ENCODE measurements at places on chromosomes 3 and 15.

- DNase-seq, result no peak
Measured at GRCh38 chr15:66986951-66987350, 78.5 kb upstream of the SMAD3 start.

DNA sequence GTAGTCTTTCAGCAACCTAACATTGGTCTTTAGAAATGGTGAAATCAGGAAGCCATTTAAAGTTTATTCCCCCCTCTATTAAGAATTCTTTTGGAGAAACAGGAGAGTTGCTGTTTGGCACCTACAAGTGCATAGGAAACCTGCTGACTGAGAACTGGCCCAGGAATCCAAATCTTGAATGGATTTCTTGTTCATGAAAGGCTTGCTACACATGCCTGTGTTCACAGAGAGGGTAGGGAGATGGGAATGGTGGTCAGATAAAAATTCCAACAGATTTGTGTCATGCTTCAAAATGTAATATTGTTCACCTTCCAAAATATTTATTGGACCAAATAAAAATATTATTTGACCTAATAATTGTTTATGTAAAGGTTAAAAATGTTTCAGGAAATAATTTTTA is 24.2 kb upstream of the ZPLD1 start:
- DNase-seq, result no peak

DNA sequence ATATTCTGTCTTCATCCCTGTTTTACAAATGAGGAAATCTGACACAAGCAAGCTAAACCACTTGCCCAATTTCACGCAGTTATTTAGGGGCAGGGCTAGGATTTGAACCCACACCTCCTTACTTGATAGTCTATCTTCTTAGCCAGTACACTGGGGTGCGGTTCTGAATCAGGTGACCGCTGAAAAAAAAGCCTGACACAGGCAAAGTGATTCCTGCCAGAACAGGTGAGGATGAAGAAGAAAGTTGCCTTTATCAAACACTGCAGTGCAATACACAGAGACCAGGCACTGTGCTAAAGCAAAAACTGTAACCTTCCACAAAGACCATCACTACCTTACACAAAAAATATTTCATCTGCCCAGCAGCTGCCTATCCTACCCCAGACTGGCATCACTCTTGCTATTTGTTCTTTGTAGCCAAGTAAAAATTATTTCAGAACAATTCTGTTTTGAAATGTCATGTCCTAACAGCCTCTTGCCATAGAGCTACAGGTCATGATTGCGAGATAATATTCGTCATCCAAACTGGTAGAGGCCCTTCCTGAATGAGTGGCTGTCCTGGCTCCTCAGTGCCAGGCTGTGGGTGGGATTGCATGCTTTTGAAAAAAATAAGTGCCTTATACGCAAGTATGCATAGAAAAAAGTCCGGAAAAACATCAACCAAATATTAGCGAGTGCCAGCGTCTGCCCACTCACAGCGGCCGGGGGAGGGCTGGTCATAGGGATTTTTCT is 142.3 kb upstream of the TPM1 start:
- no peak for DNase-seq

DNA sequence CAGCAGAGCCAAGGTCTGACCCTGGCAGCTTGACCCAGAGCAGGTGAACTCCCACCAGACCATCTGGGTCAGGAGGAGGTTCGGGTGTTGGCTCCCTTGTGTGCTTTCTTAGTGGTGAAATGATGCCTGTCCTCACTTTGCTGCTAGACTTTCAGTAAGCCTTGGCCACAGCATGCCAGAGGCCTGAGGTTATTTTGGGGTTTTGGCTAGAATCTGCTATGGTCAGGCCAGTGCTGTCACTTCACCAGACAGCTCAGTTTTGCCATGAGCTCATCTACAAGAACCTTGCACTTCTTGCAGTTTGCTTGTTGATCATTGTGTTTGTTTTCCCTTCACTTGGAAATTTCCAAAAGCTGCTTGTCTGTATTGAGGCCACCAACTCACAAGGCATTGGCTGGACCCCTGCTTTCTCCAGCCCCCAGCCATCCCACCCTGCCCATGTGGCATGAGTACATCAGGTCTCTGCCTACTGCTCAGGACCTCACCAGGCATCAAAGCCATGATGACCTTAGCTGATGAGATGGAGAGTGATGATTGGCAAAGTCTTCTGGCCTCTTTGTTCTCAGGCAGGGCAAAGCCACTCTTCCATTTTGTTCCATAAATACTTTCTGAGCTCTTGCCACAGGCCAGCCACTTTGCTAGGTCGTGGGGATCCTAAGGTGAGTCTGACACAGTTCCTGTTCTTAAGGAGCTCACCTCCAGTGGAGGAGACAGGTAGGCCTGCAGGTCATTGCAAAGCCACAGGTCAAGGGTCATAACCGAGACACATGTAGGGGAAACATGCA is 122.6 kb downstream of the ARNT2 start:
- no peak for DNase-seq

DNA sequence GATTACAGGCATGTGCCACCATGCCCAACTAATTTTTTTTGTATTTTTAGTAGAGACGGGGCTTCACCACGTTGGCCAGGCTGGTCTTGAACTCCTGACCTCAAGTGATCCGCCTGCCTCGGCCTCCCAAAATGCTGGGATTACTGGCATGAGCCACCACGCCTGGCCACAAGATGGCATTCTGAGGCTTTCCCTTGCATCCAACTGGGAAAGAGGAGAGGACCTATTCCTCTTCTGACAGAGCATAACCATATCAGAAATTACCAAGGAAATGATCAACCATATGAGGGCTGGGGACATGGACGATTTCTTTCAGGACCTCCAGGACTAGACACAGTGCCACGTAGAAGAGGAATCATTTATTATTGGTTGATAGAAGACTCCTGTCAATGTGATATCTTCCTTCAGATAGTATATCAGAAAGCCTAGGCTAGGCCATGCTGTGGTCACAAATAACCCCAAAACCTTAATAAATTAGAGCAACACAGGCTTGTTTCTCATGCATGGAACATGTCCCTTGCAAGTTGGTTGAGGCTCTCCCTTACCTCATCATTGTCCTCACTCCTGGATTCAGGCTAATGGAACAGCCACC is 372.3 kb upstream of the IL12A start:
- no peak for DNase-seq

DNA sequence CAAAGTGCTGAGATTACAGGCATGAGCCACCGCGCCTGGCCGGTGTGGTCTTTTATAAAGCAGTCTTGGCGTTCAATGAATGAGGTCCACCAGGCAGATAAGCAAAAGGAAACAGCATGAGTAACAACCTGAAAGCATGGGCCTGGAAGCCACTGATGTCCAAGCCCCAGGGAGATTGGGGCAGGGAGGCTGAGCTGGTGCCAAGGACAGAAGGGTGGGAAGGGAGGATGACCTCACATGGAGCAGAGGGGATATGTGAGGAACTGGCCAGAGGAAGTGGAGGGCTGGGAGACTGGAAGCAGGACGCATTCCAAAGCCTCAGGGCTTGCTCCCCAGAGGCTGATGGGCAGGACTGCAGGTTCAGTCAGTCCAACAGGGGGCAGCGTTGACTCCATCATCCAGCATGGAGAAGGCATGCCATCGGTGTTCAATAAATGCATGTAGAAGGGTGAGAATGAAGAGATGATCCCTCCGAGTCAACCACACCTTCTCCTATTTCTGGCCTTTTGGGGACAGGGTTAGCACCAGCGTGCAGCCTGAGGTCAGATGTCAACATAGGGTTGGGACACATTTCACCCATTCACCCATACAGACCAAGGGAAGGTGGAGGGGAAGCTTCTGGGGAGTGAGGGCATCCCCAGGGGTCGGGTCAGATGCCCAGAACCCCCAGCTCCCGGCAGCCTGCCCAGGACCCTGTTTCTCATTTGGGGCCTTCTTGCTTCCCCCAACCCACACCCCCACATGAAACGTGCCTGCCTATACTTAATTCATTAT is 14.8 kb downstream of the MYL3 start:
- DNase-seq, result peak; percentile 24

GRCh38 chr3:135155228-135155627 is 360.2 kb downstream of the EPHB1 start:
- no peak for DNase-seq

DNA sequence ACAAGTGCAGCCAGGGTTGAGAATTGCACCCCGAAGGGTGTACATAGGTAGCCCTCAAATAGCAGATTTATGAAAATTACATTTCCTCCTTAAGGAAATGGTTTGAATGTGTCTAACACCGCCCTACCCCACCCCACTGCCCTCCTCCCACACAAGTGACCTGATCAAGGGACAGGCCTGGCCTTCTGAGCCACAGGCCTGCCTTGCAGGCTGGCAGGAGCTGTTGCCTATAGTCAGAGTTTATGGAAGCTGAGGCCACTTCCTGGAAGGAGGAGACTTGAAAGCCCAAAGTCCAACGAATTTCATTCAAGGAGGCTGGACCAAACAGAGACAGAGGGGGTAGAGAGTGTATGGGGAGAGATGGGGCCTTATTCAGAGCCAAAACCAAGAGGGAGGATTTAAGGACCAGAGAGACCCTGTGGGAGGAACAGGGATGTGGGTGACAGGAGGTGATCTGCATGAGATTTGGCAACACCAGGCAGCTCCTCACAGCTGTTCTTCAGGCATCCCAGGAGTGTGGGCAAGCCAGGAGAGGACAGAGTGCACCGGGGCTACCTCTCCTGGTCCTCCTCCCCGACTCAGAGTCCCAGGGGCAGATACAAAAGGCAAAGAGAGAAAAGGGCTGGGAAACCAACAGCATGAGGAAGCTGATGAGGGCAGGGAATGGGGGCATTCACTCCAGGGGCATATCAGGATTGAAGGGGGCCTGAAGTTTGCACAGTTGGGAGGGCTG is 100.4 kb upstream of the HES1 start:
- DNase-seq, result no peak

DNA sequence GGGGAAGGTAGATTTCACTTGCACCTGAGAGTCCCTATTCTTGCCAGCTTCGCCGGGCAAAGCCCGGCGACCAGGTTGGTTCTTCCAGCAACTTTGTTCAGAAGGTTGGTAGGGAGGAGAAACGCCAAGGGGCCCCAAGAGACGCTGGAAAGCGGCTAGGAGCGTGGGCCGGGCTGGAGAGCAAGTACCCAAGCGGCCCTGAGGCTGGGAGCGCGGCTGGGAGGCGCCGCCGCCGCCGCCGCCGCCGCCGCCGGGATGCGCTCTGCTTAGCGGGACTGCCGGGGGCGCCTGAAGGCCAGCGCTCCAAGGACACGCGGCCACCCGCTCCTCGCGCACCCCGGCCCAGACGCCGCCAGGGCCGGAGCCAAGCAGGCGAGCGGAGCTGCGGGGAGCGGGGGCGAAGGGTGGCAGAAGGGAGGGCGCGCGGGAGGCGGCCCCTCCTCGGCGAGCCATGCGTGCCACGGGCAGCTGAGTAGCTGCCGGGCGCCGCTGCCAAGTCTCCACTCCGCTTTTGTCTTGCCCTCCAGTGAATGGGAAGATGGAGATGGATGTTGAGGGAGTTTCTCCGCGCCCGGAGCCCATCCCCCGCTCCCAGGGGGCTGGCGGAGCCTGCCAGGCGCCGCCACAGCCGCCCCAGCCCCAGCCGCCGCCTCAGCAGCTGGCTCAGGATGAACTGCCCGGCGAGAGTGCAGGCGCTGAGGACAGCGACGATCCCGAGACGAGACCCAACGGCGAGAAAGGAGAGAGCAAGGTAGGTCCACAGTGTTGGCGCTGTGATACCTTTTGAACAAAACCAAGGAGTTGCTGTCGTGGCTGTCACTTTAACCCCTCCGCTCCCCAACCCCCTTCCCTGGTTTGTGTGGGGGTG is 227.4 kb upstream of the AZI2 start:
- DNase-seq, result no peak

DNA sequence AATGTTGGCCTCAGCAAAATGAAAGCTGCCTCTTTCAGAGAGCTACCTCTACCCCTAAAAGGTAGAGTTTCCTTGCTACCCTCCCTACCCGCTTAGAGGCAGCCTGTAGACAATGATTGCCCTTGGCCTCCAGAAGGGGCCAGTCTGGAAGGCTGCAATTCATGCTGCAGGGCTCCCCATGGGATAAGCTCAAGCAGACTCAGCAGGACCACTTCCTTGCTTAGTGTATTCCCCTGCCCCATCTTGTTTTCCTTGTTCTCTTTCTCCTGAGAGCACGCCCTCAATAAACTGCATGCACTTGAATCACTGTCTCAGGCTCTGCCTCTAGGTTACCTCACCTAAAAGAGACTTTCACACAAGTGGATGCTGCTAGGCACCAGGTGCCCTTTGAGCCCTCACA is 134.0 kb upstream of the CTNNB1 start:
- no peak for DNase-seq

DNA sequence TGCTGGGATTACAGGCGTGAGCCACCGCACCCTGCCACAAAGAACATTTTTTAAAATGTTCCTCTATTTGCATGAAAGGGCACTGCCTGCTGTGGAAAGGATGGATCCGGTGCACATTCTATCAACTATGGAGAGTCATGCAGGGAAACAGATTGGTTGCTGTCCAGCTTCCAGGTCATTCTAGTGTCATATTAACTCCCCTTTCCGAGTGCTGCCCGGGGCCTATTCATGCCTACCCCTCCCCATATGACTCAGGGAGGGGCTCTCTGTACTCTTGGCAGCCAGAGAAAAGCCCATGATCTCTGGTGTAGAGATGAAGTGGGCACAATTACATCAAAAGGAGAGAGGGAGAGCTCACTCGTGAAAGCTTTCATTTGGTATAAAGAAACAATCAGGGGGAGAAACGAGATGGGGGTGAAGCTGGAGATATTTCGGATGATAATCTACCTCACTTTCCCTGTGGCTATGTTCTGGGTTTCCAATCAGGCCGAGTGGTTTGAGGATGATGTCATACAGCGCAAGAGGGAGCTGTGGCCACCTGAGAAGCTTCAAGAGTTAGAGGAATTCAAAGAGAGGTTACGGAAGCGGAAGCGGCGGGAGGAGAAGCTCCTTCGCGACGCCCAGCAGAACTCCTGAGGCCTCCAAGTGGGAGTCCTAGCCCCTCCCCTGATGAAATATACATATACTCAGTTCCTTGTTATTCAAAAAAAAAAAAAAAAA is 16.1 kb upstream of the AHSG start:
- DNase-seq, result no peak

GRCh38 chr3:120908030-120908794 is at the start of gene STXBP5L:
Gene STXBP5L, plus strand, starts transcription at chr3:120908205. Its CDS starts 1,374 bp downstream, at chr3:120909579.
- DNase-seq, result no peak

DNA sequence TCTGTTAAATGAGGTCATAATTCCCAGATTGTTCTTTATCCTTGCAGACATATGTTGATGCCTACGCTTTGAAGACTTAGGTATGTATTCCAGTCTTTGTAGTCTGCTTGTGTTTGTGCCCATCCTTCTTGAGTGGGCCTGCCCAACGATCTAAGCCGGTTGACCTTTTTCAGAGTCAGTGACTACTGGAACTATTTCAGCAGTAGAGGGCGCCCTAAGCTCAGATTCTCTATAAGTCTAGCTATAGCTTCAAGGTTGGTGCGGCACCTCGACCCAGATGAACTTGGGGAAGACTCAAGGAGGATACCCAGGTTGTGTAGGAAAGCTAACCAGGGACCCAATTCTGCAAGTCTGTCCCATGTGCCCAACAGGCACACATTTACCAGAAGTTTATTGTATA is 228.8 kb upstream of the PPP2R3A start:
- DNase-seq, result no peak

GRCh38 chr15:48645558-48646330 is at the start of gene FBN1:
Gene FBN1, minus strand, starts transcription at chr15:48645709. Its CDS starts 940 bp downstream, at chr15:48644769.
- DNase-seq, result no peak

DNA sequence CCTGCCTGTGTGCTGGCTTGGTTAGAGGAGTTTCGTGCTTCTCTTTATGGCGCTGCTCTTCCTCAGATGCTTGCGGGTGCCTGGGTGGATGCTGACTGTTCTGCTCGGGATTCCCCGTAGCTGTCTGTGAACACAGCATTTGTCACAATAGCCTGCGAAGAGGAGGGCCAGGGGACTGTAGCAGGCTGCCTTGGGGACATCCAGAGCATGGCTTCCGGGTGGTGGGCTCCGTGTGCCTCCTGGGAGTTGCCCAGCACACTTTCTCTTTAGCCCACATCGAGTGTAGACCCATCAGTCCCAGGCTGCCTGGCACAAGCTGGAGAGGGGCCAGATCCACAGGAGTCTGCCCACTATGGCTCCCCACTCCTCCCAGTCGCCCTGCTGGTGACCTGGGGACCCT is 22.4 kb downstream of the LRRK1 start:
- DNase-seq, result no peak
